Activated CD4-positive, alpha-beta T cell treated with anti-CD3 and anti-CD28 coated beads, Interleukin-2, Interleukin-6, amounts not matched to agents 100 ng/mL and 50 ng/mL, durations not matched to agents 16 hours and 8 hours (primary cell): ENCODE measurements at places on chromosomes 6 and 20.

- no peak for DNase-seq
These were observed 7.3 kb upstream of the PDYN start for GRCh38 chr20:2001119-2001518.

- no peak for DNase-seq
These were observed 8.5 kb upstream of the SOD2 start for GRCh38 chr6:159701413-159701999.

DNA sequence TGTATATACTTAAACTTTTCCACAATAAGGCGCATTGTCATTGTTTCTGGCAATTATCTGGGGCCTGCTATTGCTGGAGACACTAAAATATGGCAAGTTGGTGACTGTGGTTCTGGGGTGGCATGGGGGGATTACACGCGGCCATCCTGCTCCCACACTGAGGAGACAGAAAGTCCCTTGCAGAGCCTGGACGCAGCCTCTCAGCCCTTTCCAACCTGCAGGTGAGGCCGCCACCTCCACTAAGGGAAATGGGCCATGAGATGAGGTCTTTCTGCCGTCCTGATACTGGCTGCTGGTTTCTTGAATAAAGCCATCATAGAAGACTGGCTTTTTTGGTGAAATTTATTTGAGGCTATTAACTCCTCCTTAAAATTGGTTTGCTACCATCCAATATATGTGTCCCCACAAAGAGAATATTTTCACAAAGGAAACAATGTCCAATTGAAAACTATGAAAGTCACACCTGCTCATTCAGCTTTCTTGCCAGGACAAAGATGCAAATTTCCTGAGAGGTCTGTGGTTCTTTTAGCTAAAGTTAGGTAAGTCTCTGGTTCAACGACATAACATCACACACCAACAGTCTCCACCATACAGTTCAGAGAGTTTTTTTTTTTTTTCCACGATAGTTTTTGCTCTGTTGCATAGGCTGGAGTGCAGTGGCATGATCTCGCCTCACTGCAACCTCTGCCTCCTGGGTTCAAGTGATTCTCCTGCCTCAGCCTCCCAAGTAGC lies 13.0 kb downstream of the TXNDC5 start:
- no peak for DNase-seq

GRCh38 chr6:53956068-53956711 lies 155.1 kb upstream of the MLIP start:
- DNase-seq: peak; percentile 33

DNA sequence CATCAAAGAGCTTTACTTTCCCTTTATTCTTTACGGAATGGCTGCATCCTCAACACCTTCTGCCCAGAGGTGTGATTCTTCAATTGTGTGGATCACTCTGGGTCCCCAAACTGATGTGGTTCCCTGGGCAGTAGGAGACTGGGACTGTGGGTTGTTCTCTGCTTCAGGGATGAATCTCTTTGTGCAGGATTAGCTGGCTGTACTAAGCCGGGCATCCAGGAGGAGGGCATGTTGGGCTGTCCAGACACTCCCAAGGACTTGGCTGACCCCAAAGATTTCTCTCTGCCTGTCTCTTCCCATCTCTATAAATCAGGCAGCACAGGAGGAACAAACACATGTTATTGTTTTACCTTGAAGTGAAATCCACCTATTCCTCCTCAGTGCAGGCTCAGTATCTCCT lies 15.3 kb downstream of the FARS2 start:
- DNase-seq: no peak

DNA sequence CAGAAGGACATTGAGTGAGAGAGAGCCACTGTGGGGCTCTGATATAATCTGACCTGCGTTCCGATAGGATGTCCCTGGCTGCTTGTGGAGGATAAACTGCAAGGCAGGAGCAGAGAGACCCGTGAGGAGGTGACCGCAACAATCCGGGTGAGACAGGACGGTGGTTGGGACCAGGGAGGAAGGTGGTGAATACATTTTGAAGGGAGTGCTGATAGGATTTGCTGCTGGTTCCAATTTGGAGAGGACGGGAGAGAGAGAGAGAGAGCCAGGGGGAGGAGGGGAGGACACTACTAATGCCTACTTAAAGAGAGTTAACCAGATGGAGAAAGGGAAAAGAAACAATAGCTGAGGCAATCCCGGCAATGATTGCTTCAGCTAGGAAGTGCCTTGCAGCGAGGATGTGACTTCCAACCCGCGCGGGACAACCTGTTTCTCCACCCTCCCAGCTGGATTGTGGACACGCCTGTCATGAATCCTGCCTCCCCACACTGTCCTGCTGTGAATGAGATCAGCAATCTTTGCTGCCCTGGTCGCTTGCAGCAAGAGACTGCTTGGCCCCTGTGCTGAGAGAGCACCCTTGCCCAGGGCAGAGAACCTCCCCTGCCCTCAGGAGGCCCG lies 199.0 kb upstream of the KCNG1 start:
- no peak for DNase-seq

DNA sequence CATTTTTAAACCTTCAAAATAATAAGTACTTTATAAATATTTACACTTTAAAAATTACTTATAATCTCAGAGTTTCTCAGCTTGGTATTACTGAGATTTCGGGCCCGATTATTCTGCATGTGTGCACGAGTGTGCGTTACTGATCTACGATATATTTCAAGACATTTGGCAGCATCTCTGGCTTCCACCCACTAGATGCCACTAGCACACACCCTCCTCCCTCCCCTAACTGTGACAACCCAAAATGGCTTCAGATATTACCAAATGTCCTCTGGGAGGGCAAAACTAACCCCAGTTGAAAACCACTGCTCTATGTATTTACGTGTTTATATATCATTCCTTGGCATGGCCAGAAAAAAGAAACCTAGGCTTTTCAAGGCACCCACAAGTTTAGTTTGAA lies 95.9 kb downstream of the FYN start:
- no peak for DNase-seq
